ENCODE measurements at places on chromosomes 4 and X. TPM values are rescaled to one million over a fixed set of nuclear protein-coding genes. Genes with fewer than 3 reads are reported as not detected.

GRCh38 chr4:7775396-7775795 lies 164.3 kb downstream of the AFAP1 start:
- DNase-seq, result no peak
- no peak overlapping the region for H3K27ac ChIP-seq
- H3K4me1 ChIP-seq, result no peaks in the 10 kb centered on the region
- H3K4me3 ChIP-seq, result no peak overlapping the region
- H3K36me3 ChIP-seq, result peaks cover 38% of the 10 kb centered on the region
- H3K27me3 ChIP-seq, result no peaks in the 10 kb centered on the region

DNA sequence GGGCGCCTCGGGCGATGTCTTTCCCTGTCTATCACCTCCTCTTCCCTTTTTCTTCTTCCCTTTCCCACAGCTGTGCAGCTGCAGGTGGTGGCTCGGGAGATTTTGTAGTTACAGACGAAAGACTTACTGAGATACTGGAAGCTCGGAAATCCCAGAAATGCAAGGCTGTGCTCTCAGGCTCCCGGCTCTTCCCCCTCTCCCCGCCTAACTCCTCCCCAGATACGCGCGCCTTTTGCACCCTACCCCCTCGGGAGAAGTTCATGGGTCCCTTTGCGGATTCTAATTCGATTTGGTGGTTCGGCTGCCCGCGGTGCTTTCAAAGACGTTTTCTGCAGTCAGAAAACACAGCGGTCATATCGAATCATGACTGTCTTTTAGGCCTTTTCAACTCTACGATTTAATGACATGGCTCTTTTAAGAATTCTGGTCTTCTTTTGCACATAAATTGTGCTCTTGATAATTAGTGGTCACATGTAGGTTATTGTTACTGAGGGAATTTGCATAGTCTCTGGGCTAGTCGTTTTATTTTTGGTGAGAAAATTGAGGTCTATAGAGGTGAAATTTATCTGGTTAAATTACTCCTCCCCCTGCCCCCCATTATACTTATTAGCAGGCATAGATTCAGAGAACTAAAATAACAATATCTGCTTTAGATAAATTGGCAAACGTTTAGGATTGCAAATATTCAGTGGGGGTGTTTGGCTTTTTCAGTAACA lies 1.6 kb downstream of the SEPTIN11 start:
- no peak overlapping the region for H3K27ac ChIP-seq
- H3K36me3 ChIP-seq, result no peaks in the 10 kb centered on the region
- DNase-seq, result no peak
- no peaks in the 10 kb centered on the region for H3K27me3 ChIP-seq
- H3K4me1 ChIP-seq, result peaks cover 5% of the 10 kb centered on the region

GRCh38 chr4:26326791-26327190 lies 6.0 kb downstream of the RBPJ start:
- peaks cover 11% of the 10 kb centered on the region for H3K4me1 ChIP-seq
- no peaks in the 10 kb centered on the region for H3K36me3 ChIP-seq
- DNase-seq, result no peak
- no peak overlapping the region for H3K4me3 ChIP-seq
- no peaks in the 10 kb centered on the region for H3K27me3 ChIP-seq
- no peak overlapping the region for H3K27ac ChIP-seq

- H3K4me1 ChIP-seq, result no peaks in the 10 kb centered on the region
These were observed 173.3 kb upstream of the PSAPL1 start for GRCh38 chr4:7608046-7608445.

GRCh38 chrX:96704629-96705028 lies 20.0 kb downstream of the DIAPH2 start:
- no peak for DNase-seq
- no peak overlapping the region for H3K27ac ChIP-seq
- no peak overlapping the region for H3K4me3 ChIP-seq
- H3K36me3 ChIP-seq, result no peaks in the 10 kb centered on the region

DNA sequence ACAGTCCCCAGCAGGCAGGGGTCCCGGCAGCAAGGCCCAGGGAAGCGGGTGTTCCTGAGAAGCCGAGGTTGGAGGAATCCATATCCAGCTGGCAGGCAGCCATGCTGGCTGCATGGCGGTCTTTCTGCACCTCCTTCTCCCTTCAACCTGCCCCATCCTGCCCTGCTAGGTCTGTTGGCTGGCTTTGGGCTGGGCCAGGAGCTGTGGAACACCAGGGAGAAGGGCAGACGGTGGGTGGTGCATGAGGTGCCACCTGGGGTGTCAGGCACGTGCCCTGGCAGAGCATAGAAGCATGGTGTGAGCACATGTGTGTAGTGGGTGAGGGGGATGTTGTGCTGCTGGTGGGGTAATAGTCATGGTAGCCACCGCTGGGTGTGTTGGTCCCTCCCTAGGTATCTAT lies 150.1 kb downstream of the PJA1 start:
- H3K36me3 ChIP-seq, result peaks cover 4% of the 10 kb centered on the region
- H3K27ac ChIP-seq, result no peak overlapping the region
- H3K27me3 ChIP-seq, result no peaks in the 10 kb centered on the region
- DNase-seq, result peak; percentile 6
- H3K4me3 ChIP-seq, result no peak overlapping the region
- H3K4me1 ChIP-seq, result no peaks in the 10 kb centered on the region

- H3K4me1 ChIP-seq, result no peaks in the 10 kb centered on the region
- no peaks in the 10 kb centered on the region for H3K36me3 ChIP-seq
- no peak overlapping the region for H3K27ac ChIP-seq
- peak; percentile 19 for DNase-seq
- H3K27me3 ChIP-seq, result no peaks in the 10 kb centered on the region
These were observed 42.9 kb downstream of the PSAPL1 start for GRCh38 chr4:7391637-7392437.

The AKAP4 gene
- not detected for total RNA-seq

The NKX6-1 gene
- total RNA-seq, result 0.09 TPM

The CDX4 gene
- 5.2 TPM for total RNA-seq

The WNK3 gene
- 22.8 TPM for total RNA-seq
